ENCODE measurements at places on chromosomes 1 and 21. TPM values are rescaled to one million over a fixed set of nuclear protein-coding genes. Genes with fewer than 3 reads are reported as not detected.

SLC1A7 gene
- total RNA-seq: 0.83 TPM

DNA sequence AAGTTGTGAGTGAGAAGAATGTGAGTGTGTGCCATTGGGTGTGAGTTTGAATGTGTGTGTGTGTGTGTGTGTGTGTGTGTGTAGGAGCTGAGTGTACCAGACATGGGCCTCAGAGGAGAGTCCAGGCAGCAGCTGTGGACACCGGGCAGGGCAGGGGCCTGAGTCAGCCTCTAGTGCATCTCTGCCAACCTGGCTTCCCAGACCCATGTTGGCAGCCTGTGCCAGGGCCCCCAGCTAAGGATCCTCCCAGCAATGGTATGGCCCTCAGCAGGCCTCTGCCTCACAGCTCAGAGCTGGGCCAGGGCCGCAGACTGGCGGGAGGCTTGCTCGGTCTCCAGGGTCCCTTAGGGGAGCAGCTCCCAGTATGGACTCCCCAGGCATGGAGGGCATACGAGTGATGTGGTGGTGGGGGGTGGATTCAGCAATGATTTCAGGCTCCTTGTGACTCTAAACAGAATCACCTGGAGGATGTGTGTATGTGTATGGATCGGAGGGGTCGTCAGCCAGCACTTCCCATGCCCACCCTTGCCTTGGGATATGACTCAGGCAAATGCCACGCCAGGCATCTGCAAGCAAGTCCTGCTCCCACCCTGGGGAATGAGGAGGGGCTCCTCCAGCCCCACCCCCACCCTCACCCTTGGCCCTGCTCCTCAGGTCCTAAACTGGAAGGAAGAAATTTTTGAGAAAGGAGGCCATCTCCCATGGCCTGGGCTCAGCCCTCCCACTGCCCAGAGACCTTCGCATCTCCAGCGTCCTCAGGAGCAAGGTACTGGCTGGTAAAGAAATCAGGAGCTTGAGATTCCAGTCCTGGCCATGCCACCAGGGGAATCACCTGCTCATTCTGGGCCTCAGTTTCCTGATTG lies 1.8 kb upstream of the FOXO6 start:
- DNase-seq: no peak

LCE1D gene
- total RNA-seq: not detected

- DNase-seq: no peak
Observed at GRCh38 chr1:180793451-180793850, 119.2 kb upstream of the KIAA1614 start.

DNA sequence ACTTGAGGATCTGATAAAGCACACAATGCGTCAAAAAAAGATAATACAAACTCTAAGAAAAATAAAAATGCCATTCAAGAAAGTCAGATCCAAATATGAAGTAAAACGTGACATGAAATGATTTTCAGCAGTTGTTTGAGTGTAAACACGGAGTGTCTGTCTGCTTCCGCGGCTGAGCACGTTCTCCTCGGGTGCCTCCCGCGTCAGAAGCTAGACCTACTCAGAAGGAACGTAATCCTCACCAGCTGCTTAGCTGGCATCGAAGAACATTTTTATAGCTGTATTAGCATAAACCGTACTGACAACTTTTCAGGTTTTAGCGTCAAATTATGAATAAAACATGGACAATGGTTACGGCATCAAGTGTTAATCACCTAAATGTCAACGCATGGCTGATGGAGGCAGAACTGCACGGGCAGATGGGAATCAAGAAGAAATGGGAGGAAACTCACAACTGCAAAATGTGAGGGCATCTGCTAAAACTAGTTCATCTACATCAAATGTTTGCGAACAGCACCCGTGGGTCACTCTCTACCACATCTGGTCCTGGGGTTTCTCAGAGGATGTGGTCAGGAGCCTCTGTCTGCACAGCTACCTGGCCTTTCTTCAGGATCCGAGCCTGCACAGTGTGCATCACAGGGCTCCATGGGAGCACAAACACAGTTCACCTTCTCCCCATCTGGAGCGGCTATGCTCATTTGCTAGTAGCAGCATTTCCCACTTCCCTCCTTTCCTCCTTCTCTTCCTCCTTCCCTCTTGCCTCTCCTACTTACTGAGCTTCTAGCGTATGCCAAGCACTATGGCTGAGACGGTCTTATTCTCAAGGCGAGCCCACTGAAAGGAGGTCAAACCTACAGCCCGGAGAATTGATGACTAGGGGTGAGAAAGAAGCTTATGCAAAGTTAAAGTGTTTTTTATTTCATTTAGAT lies 40.0 kb downstream of the RCAN1 start:
- DNase-seq: no peak

All from sigmoid colon (tissue), 7 donors.